Activated T-helper 1 cell treated with anti-CD3 and anti-CD28 coated beads, Interleukin-12 subunit alpha, Interleukin-12 subunit beta, Interleukin-2, Interleukin-4 antibody, amounts not matched to agents 30 ng/mL and 10 ng/mL and 1 ng/mL, durations not matched to agents 14 hours and 24 hours and 36 hours (primary cell): ENCODE measurements at places on chromosomes 4 and X. TPM values are rescaled to one million over a fixed set of nuclear protein-coding genes. Genes with fewer than 3 reads are reported as not detected.

ANOS1 gene
- total RNA-seq: not detected in 2 replicates

ARAP2 gene
- total RNA-seq: 40.1 and 54.9 TPM in 2 replicates

GPAT3 gene
- 5.7 and 6.6 TPM in 2 replicates for total RNA-seq

DNA sequence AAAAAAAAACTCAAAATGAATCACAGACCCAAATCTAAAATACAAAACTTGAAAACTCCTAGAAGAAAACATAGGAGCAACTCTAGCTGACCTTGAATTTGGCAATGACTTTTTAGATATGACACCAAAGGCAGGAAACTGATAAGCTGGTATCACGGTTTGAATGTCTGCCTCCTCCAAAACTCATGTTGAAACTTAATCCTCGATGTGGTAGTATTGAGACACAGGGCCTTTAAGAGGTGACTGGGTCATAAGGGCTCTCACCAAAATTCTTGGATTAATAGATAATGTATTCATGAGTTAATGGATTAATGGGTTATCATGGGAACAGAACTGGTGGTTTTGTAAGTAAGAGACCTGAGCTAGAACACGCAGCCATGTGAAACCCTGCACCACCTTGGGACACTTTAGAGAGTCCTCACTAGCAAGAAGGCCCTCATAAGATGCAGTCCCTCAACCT lies 40.5 kb downstream of the FRYL start:
- DNase-seq: no peak

CLNK gene
- 0.57 and 1.1 TPM in 2 replicates for total RNA-seq

SOWAHD gene
- total RNA-seq: 0.21 and 0.34 TPM in 2 replicates

- no peak for DNase-seq
These were observed 97.3 kb upstream of the PSAPL1 start for GRCh38 chr4:7532043-7532442.

GRCh38 chr4:1792832-1793495 lies at the start of gene FGFR3:
Gene FGFR3 (plus strand): TSS chr4:1793293. CDS start chr4:1793935, 642 bp downstream.
- peak; percentile 28 for DNase-seq

GRCh38 chr4:126136922-126137781 lies 822.4 kb downstream of the FAT4 start:
- DNase-seq: no peak

DNA sequence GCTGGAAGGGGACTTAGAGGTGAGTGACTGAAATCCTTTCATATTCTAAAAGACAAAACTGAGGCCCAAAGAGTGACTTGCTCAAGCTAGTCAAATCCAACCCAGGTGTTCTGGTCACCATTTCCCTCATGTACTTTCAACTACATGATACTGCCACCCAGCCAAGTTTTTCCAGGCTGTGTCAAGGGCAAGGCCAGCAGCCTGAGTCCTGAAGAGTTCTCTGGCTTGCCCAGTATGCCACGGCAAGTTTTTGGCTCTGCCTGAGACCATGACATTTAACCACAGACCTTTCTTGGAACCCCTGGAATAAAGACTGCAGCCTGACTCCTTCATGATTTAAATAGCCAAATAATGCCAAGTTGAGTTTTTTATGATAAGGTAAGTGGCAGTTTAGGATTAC lies 10.7 kb upstream of the TMEM164 start:
- no peak for DNase-seq

GRCh38 chr4:7132730-7133582 lies 59.4 kb upstream of the SORCS2 start:
- no peak for DNase-seq

GRCh38 chrX:53768451-53768850 lies 81.9 kb upstream of the HUWE1 start:
- DNase-seq: no peak

MAPK10 gene
- total RNA-seq: not detected in 2 replicates

GRCh38 chr4:178339769-178340168 lies 897.5 kb upstream of the AGA start:
- no peak for DNase-seq

GRCh38 chr4:73103799-73104503 lies 34.4 kb upstream of the COX18 start:
- no peak for DNase-seq

DNA sequence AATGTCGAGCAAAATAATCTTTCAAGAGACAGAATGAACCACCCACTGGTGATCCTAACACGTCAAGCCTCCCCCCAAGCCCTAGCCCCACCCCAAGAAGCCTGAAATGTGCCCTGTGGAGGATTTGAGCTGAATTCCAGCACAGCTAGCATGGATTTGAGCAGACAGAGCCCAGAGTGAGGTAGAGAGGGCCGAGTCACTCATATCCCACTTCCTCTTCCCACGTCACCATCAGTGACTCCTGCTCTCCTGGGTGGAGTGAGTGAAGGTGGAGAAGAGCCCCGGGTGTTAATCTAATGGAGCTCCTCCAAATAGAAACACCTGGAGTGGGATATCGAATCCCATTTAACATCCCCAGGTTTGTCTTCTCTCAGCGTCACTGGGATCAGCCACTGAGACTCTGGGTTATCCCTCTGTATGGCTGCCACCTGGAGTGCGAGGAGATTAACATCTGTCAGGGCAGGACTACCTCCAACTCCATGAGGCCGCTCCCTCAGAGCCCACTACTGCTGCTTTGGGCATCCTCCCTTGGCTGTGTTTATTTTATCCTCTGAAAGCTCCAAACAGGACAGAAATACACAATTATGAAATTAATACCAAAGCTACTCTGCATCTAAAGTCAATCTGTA lies 136.6 kb downstream of the NWD2 start:
- no peak for DNase-seq

RASGEF1B gene
- total RNA-seq: 3.6 and 3.7 TPM in 2 replicates

GRCh38 chrX:71871367-71871766 lies 39.3 kb upstream of the NHSL2 start:
- no peak for DNase-seq

- DNase-seq: no peak
These were observed 162.1 kb upstream of the SLC7A11 start for GRCh38 chr4:138404251-138404650.

GRCh38 chr4:113394108-113394729 lies 344.8 kb downstream of the ANK2 start:
- no peak for DNase-seq

DNA sequence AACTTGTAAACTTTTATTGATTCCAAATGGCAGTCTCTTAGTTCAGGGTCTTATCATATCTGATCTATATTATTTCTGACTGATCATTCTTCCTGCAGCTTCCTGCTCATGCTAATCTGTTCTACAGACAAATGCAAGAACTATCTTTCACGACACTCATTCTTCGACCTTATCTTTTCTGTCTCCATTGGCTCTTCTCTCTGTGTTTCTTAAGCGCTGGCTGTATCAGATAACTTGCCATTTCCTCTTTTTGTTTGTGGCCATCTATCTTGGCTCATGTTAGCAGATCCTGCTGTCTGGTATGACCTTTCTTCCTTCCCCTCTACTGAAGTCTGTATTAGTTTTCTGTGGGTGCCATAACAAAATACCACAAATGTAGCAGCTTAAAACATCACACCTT lies 230.5 kb upstream of the PUDP start:
- DNase-seq: no peak

ANK2 gene
- 2.9 and 3.1 TPM in 2 replicates for total RNA-seq

LRRC66 gene
- 0.08 TPM in 1 of 2 replicates, not detected in the other for total RNA-seq

DNA sequence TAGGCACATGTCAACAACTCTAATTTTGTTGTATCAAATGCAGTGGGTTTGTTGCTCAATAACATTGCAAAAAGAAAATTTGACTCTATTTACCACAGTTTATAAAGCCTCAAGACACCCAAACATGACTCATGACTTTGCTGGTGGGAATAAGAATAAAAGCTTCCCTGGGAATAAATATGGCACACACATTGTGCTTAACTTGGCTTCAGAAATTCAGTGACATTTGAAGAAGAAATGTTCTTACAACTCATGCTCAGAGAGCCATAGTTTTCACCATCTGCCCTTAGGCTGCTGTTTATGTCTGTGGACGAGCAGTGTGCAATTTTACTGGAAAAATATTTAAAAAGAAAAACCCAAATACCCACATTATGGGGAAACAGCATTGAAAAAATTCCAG lies 60.9 kb downstream of the SPATA18 start:
- no peak for DNase-seq

- no peak for DNase-seq
These were observed 199.5 kb upstream of the ZCCHC13 start for GRCh38 chrX:74104356-74105015.

- DNase-seq: no peak
These were observed 864.3 kb upstream of the AGA start for GRCh38 chr4:178306565-178306964.

POF1B gene
- 0.05 and 0.12 TPM in 2 replicates for total RNA-seq

CCDC120 gene
- total RNA-seq: 4.4 and 5.1 TPM in 2 replicates

CRLF2 gene
- 0.88 and 1.3 TPM in 2 replicates for total RNA-seq

DNA sequence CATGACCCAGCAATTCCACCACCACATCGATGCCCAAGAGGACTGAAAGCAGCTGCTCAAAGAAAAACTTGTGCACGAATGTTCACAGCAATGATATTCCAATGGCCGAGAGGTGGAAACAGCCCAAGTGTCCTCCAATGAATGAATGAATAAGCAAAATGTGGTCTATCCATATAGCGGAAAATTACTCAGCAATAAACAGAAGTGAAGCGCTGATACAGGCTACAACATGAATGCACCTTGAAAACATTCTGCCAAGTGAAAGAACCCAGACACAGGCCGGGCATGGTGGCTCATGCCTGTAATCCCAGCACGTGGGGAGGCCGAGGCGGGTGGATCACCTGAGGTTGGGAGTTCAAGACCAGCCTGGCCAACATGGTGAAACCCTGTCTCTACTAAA lies 5.2 kb upstream of the SLC2A9 start:
- no peak for DNase-seq

GRCh38 chr4:78267790-78268189 lies 210.7 kb downstream of the FRAS1 start:
- no peak for DNase-seq

DNA sequence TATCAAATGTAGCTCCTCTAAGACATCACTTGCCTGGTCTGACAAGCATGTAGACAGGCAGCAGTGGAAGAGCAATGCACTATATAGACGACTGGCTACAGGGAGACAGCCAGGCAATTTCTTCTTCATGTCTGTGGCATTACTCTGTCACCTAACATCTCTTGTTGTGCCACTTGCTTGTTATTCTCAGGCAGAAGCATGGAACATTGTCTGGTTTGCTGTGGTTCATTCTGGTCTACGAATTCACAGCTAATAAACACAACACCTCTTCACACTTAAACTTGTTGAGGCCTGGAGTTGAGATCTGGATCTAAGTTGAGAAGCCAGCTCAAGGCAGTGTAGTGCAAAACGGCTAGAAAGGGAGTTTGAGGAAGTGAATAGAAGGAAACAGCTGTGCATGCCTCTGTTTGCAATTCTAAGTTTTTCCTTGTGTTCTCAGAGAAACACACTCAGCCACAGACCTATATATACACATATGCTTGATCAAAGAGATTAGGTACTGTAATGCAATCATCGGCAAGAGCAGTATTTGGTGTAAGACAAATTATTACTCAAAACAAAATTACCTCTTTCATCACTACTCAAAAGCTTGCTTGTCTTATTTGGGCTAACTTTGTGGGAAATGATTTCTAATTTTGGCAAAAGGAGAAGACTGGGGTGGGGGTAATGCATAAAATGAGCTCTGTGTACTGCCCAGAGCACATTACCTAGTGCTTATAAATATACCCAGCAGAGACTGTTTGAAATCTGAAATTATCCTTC lies 243.8 kb downstream of the PPP3CA start:
- DNase-seq: no peak
